ENCODE measurements at places on chromosomes 7 and 10.
A peak's percentile ranks its signal among the peaks of the same experiment; 100 is the strongest.

DNA sequence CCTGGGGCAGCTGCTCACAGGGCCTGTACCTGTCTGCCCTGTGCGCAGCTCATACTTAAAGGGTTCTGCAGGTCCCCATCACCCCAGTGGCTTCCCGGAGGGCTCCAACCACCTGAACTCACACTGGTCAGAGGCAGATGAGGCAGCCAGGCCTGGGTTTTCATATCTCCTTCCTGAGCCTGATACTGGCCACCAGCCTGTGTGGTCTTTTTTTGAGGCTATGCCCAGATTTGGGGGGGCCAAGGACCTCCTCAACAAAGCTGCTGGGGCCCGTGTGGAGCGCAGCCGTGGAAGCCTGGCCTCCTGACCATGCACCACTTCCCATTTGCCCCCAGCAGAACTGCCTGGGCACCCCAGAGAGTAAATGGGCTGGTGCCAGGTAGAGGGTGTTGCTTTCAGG, 25.7 kb downstream of the PNLIPRP2 start:
- no peak for DNase-seq

GRCh38 chr7:93140582-93141191, 7.5 kb downstream of the SAMD9L start:
- DNase-seq: no peak

DNA sequence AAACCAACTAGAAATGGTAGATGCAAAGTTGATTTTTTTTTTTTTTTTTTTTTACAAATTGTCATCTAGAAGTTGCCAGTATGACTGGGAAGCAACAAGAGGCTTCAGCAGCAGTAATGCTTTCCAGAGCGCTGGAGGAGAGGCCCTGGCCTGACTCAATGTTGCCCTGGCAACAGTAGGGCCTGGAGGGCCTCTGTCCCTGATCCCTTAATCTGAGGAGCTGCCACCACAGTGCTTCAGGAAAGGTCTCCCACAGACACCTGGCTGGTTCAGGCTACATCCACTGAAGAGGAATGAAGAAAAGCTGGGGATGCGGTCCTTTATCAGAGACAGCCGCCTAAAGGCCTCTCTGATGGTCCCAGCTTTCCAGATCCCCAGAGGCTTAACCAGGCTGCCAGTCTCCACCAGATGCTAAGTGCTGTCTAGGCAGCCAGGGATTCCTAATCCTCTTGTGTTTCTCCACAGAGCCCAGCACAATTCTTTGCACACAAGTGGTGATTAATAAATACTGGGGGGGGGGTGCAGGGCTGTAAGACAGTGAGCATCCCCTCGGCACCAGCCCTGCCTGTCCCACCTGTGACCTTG, 33.7 kb downstream of the ZNF777 start:
- no peak for DNase-seq

- DNase-seq: no peak
Observed at GRCh38 chr7:120792861-120793130, 65.1 kb downstream of the TSPAN12 start.

DNA sequence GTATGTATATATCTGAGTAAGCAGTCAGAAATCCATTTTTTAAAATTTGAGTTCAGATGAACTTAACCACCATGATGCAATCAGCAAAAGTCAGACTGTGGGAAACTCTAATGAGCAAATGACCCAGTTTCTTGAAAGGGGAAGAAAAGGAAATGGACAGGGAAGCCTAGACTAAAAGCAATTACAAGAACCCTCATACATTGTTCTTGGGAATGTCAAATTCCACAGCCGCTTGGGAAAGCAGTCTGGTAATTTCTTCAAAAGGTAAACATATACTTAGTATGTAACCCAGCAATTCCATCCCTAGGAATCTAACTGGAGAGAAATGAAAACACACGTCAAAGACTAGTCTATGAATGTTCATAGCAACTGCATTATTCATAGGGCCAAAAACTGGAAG, 16.4 kb upstream of the FOXK1 start:
- peak; percentile 98 for DNase-seq

DNA sequence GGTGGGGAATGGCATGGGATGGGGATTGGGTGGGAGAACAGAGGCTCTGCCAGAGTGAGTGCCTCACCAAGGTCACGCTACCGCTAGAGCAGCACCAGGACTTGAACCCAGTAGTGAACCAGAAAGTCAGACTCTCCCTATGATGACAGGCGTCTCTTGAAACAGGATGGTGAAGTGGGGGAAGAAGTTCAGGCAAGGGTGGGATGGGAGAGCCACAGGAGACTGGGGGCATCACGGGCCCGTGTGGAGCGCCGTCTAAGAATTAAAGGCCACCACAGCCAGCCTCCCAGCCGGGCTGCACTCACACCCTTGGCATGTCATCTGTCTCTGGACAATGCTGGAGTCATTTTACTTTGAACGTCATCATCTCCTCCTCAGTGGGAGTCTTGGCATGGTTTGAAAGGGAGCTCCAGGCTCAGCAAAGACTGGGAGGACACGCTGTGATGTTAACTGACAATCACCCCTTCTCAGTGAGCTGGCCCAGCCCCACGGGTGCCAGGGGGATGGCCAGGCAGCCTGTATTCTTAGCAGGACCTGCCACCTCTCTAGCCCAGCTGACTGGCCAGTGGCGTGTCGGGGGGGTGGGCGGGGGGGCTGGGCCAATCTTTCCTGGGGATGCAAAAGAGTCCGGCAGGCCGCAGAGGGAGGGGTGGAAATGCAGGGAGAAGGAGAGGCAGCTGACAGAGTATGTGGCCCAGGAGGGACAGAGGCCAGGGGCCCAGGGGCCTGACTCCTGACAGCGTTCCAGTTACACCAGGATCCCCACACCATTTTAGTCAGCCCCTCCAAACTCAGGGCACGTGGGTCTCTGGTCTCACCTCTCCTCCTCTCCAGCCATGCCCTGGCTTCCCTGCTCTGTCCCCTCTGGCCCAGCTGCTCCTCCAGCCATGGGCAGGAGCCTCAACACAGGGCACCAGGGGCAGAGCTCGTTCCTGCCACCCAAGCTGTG, 96.2 kb downstream of the VOPP1 start:
- peak; percentile 95 for DNase-seq

- DNase-seq: peak; percentile 20
Observed at GRCh38 chr10:97684866-97685394, 2.1 kb downstream of the AVPI1 start.

- no peak for DNase-seq
Observed at GRCh38 chr7:127404286-127405072, 12.0 kb upstream of the ZNF800 start.

GRCh38 chr10:117946525-117947070, 100.1 kb downstream of the RAB11FIP2 start:
- peak; percentile 57 for DNase-seq

DNA sequence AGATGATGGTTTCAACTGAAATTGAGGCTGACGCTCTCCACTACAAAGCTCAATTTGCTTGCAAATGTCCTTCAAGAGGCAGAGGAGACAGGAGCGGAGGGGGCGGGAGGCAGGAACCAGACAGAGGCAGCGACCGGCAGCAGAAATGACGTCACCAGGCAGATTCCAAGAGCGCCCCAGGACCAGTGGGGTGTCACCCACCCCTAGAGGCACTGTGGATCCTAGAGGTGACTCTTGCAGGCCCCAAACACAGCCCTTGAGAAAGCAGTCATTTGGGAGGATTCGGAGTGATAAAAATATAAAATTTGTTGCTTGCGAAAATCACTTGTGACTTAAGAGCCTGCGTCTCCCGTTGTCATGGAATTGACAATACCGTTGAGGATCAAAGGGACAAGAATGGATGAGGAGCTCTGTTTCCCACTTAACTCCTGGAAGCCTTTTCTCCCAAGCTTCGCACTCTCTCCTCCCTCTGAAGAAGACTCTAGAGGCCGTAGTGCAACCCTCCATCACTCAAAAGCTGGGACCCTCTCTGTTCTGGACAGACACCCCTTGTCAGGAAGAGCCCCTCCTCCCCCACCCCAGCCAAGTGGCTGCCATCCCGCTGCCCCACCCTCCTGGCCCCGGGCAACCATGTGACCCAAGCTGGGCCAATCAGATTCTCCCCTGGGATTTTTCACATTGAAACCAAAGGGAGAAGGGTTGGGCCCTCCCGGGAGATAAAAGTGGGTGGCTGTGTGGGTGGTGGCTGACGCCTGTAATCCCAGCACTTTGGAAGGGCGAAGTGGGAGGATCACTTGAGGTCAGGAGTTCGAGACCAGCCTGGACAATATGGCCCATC, 16.3 kb upstream of the SLC29A4 start:
- no peak for DNase-seq

- no peak for DNase-seq
Observed at GRCh38 chr10:80535671-80536360, 1.9 kb upstream of the SH2D4B start.

DNA sequence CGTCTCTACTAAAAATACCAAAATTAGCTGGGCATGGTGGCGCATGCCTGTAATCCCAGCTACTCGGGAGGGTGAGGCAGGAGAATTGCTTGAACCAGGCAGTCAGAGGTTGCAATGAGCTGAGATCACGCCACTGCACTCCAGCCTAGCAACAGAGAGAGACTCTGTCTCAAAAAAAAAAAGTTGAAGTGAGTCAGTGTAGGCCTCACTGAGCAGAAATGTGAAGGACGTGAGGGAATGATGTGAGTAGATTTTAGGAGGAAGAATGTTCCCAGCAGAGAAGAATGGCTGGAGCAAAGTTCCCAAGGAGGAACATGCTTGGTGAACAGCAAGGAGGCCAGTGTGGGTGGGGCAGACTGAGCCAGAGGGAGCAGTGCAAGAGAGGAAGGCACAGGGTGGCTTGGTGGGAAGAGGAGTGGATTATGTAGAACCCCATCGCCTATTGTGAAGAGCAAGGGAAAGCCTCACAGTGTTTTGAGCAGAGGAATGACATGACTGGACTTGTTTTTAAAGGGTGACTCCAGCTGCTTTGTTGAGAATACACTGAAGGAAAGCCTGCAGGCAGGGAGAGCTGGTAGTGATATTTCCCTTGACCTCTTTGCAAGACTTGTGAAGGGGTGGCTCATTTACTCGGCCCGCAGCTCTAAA, 708.7 kb downstream of the SUGCT start:
- no peak for DNase-seq

DNA sequence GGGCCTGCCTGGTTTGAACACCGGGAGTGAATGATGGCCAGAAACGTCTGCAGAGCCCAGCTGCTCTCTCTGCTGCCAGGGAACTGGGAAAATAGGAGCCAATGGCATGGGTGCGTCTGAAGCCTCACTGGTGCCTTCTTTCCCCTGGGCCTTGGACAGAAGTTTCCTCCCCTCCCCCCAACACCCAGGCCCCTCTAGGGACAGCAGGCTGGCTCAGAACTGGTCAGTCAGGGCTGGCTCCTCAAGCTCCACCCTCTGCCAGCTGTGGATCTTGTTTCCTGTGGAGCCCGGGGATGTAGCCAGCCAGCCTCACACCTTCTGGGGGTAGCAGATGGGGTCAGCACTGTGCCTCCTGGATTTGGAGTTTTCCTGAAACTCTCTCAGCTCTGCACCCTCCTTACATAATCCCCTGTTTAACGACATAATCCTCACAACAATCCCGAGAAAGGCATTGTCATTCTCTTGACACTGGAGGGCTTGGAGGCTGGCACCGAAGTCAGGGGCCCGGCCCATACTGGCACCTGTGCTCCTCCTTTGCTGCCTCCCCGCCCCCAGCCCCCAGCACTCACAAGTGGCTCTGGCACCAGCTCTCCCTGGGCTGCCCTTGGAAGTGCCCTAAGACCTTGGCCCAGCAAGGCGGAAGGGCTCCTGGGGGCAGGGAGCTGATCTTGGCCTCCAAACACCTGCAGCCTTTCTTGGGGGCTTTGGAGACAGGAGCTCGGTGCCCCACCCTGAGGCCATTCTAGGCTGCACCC, 5.7 kb downstream of the LDB3 start:
- DNase-seq: no peak

DNA sequence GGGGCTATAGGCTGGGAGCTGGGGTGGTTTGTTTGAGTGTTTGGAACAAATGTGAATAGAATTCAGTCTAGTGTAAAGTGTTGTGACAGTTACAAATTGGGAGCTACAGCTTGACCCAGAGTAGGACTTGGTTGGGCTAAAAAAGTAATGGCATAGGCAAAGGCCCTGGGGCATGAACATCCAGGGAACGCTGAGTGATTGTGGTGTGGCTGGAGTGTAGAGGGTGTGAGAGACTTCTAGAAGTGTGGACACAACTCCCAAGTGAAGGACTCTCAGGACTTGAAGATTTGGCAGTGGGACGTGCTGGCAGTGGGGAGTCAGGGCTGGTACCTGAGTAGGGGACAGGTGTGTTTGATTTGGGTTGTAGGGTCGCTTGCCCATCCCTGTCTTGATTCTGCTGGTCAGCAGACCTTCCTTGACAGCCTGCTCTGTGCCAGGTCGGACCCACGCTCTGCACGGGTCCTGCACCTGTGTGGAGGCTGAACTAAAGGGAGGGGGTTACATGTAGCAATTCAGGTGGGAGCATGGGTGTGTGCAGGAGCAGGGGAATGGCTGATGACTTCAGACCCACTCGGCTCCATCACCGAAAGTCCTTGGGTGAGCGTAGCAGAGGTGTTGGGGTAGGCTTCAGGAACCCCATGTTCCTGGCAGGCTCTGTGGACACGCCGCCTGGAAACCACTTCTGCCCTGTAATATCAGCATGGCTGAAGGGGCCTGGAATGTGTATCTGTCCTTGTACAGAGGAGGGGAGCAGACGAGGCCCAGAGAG, 43.3 kb downstream of the ZMIZ1 start:
- no peak for DNase-seq

GRCh38 chr7:54969208-54969967, 49.4 kb upstream of the EGFR start:
- DNase-seq: no peak

- no peak for DNase-seq
Observed at GRCh38 chr10:130493446-130494145, 357.4 kb downstream of the GLRX3 start.

Measured in astrocyte of the spinal cord (primary cell).